ENCODE measurements at places on chromosomes 6 and 20.

GRCh38 chr6:84967389-84967788 lies 203.0 kb upstream of the TBX18 start:
- DNase-seq: no peak

GRCh38 chr20:38445381-38445796 lies 10.3 kb upstream of the SNHG17 start:
- no peak for DNase-seq

GRCh38 chr20:15113144-15113773 lies 775.8 kb upstream of the FLRT3 start:
- DNase-seq: no peak

DNA sequence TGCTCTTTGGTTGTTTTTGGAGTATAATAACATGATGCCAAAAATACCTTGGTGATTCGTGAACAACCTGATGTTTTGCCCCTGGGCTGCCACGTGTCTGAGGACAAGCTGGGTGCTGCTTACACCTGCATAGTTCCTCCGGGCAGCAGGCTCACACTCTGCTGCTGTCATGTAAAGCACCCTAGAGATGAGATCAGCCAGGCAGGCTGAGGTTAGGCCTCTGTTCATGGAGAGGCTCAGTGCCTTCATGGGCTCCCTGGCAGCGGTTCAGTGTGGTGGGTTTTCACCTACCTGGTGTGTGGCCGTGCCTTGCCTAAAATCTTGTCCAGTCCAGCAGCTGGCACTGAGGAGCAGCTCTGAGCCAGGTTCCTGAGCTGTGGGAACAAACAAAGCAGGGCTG lies 60.1 kb upstream of the TAGAP start:
- DNase-seq: no peak
